ENCODE measurements at places on chromosomes 3 and 15.

- DNase-seq: peak; percentile 34
Measured at GRCh38 chr3:8987645-8988383, 24.5 kb upstream of the RAD18 start.

DNA sequence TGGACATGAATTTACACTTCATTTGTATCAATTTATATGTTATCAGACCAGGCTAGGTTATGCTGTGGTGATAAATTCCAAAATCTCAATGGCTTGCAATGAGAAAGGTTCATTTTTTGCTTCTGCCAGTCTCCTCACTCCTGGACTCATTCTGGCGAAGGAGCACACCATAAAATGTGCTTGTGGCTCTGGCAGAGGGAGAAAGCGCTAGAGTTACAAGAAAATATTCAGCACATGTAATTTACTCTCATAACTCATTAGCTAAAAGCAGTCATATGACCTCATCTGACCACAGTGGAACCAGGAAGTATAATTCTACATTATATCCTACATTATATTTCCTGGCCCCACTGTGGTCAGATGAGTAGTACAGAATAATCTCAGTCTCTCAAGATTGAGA, 193.8 kb downstream of the BCHE start:
- peak; percentile 26 for DNase-seq

DNA sequence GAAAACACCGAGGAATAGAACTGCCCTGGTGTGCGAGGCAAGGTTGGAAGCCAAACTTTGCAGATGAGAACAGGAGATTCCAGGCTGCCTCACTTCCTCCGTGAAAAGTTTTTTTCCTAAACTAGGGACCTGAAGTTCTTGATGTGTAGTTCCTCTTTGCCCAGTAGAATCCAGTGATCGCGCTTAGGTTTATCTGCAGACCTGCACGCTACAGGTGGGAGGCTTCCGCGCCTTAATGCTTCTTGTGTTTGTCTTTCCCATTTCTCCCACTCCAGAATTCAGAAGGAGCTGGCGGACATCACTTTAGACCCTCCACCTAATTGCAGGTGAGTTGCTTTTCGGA, 5.4 kb downstream of the UBE2E1 start:
- no peak for DNase-seq

GRCh38 chr15:64915518-64916227, 4.0 kb downstream of the ANKDD1A start:
- DNase-seq: no peak

DNA sequence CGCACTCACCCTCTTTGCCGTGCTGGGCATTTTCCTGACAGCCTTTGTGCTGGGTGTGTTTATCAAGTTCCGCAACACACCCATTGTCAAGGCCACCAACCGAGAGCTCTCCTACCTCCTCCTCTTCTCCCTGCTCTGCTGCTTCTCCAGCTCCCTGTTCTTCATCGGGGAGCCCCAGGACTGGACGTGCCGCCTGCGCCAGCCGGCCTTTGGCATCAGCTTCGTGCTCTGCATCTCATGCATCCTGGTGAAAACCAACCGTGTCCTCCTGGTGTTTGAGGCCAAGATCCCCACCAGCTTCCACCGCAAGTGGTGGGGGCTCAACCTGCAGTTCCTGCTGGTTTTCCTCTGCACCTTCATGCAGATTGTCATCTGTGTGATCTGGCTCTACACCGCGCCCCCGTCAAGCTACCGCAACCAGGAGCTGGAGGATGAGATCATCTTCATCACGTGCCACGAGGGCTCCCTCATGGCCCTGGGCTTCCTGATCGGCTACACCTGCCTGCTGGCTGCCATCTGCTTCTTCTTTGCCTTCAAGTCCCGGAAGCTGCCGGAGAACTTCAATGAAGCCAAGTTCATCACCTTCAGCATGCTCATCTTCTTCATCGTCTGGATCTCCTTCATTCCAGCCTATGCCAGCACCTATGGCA, 41.1 kb upstream of the CSTA start:
- no peak for DNase-seq

- no peak for DNase-seq
Measured at GRCh38 chr3:61989681-61990080, 383.7 kb downstream of the FEZF2 start.

DNA sequence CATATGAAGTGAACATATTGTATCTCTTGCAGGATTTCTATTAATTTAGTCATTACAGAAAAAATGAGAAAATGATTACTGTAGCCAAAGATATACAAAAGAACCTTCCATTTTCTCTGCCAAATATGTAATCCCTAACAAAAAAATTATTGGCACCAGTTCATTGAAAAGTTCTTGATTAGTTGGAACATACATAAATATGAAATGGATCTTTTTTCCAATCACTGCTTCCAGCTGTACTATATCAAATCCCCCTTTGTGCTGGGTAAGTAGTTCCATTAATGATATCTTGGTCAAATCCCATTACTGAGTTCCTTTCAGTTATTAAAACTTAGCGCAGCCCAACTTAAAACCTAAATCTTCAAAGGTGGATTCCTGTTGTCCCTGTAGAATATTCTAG, 263.8 kb downstream of the SLC9A9 start:
- DNase-seq: no peak

DNA sequence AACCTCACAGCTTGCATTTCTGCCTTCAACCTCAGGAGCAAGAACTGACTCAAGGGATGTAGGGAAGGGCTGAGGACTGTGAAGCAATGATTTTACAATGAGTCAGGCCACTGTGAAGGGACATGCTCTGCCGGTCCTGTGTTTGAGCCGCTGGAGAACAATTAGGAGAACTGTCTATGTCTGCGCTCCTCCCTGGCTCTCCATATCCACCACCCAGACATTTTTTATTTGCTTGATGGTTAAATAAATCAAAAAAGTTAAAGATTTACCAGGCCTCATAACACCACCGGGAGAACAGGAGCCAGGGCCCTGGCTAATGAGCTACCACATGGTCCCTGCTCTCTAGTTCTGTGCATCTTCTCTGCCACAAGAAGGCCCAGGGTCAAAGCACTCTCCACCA, 29.6 kb downstream of the SEC61A1 start:
- DNase-seq: peak; percentile 43

- DNase-seq: peak; percentile 65
Measured at GRCh38 chr15:68819495-68820294, 1.0 kb downstream of the ANP32A start.

DNA sequence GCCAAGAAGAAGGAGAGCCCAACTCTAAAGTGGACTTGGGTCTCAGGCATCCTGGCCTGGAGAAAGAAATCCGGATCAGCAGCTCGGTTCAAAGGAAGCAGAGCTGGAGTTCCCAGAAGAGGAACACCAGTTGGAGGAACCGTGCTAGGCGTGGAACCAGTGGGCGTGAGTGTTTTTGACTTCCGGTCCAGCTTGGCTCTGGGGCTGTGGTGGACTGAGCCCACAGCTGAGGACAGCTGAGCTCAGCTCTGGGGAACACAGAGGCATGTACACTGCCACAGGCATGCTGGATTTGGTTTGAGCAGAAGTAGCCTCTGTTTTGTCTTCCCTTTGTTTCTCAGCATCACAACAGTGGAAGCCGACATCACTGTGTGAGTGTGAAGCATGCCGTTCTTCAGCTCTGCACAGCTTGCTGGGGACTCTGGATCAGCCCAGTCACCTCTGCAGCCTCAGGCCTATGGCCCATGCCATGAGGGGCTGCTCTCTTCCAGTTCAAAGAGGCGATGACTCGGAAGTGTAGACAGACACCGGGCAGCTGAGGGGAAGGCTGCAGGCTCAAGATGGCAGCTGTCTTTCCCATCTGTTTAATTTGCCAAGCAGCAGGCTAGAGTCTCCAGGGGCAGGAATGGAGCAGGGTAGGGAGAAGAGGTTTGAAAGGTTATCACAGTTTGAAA, 185.8 kb upstream of the UBE3A start:
- no peak for DNase-seq

- no peak for DNase-seq
Measured at GRCh38 chr3:94081884-94082283, 19.0 kb downstream of the NSUN3 start.

DNA sequence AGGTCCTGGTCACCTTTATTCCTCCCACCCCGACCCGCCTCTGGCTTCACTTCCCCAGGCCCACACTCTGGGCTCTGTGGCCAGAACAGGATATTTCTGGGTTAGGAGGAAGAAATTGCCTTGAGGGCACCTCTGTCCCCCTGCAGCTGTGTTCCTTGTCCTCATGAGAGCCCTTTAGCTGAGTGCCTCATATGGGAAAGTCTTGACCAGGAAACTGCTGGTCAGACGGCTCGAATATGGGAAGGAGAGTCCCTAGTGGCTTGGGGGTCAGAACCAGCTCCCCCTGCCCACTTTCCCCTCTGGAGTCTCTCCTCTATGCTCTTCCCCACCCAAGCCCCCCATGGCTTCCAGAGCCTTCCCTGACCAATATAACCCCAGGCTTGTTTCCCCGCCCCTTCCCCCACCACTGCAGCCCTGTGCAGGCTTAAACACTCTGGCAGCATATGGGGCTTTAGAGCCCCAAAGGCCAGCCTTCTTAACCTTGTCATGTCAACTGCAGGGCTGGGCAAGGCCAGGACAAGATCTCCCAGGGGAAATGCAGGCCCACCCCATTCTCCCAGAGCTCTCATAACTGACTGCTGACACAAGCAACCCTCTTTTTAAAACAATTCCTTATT, 36.4 kb downstream of the SEC22C start:
- no peak for DNase-seq

GRCh38 chr3:71784201-71784913, 591 bp downstream of the PROK2 start:
- DNase-seq: no peak

DNA sequence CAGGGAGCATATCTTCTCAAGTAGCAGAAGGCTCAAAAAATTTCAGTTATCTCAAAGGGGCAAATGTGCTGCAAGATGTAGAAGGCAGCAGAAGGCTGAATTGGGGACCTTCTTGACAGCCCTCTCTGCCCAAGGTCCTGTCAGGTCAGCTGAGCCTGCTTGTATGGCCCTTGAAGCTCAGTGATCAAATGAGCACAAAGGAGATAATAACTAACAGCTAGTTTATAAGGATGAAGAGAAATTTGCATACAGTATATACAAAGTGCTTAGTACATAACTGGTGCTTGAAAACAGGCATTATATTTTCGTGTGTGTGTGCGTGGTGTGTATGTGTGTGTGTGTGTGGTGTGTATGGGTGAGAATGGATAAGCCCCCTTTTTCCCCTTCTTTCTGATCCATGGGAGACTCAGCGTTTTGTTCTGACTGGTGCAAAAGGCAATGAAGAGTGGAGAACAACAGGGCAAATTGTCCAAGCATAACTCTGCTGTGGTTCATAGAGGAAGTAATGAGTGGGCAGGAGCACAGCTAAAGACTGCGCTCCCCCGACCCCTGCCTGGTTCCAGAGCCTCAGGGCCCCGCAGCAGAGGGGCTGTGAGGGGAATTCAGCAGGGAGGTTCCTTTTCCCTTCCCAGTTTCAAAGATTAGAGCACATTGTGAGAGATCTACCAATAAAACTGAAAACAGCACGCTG, 356.8 kb upstream of the NR2F2 start:
- no peak for DNase-seq

DNA sequence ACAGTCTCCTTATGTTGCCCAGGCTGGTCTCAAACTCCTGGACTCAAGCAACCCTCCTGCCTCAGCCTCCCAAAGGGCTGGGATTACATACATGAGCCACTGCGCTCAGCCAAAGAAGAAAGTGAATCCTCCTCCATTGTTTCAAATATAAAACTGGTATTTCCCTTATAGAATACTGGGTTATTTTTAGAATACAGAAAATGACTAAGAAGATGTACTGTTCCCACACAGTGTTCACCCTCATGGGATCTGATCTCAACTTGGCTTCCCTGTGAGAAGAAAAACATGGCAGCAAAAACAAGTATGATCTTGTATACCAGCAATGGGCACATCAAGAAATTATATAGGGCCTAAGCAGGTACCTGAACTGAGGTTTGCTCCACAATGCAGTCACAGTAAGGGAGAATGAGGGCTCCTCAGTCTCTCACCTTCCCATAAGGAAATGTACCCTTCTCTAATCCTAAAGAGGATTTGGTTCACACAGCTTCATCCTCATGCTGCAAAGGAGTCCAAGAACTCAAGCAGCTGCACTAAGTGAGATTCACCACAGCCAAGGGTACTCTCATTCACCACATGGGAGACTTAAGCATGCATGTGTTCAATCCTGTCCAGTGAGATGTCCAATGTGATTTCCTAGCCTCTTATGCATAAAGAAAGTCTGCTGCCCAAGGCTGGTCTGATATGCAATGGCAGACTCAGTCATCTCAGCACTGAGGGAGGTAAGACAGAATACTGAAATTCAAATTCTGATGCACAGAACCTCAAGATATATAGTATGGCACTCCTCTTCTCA, 25.8 kb downstream of the USP4 start:
- no peak for DNase-seq

DNA sequence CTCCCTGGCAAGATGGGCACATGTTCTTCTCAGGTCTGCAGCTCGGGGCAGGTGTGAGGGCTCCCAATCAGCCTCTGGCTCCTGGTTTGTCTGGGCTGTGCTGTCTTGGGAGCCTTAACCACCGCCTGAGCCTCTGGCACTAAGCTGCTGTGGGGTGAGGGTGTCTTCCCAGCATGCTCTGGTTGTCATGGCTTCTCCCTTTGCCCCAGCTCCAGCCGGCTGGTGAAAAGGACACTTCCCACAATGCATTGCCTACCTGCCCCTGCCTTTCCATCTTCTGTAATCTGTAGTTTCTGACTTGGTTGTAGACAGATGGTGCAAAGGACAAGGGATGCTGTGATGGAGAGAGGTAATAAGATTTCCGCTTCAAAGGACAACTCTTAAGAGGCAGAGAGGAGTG, 295.3 kb downstream of the TLE3 start:
- no peak for DNase-seq

- DNase-seq: peak; percentile 79
Measured at GRCh38 chr3:178297199-178297598, 239.0 kb upstream of the KCNMB2 start.

- DNase-seq: peak; percentile 47
Measured at GRCh38 chr3:51955893-51956770, 951 bp downstream of the GPR62 start.

DNA sequence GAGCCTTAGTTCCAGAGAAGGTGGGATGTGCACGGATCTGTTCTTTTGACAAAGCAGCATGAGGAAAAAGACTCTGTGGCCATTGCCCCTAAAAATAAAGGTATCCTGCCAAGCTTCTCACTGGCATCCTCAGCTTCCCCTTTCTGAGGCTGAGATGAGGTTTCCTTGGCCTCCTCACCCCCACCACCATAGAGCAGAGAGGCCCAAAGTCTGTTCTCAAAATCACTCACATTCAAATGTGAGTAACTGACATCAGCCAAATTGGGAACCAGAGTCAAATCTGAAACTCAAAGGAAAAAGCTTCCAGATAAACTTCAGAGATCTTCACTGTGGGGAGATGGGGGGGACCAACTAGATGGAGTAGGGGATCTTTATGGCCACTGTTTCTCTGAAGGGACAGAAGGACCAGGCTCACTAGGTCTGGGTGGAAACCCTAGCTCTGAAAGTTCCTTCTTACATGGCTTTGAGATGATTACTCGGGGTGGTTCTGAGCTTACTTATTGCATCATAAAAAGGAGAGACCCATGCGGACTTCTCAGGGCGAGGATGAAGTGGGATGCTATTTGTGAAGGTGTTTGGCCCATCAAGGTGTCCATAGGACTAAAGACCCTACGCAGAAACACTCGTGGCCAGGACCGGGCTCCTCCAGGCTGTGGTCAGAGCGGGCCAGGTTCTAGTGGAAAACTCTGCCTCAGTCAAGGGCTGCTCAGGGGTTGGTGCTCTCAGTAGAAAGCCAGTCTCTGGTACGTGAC, 61.5 kb upstream of the MEF2A start:
- DNase-seq: no peak

GRCh38 chr15:89087161-89087829, 961 bp upstream of the ABHD2 start:
- DNase-seq: no peak

GRCh38 chr15:43100971-43101370, 4.9 kb downstream of the UBR1 start:
- no peak for DNase-seq

GRCh38 chr3:127786353-127787070, 35.8 kb downstream of the MGLL start:
- peak; percentile 85 for DNase-seq

All from fibroblast of gingiva (primary cell).